Neural progenitor cell (in vitro differentiated cells): ENCODE measurements at places on chromosomes 7 and 10.

DNA sequence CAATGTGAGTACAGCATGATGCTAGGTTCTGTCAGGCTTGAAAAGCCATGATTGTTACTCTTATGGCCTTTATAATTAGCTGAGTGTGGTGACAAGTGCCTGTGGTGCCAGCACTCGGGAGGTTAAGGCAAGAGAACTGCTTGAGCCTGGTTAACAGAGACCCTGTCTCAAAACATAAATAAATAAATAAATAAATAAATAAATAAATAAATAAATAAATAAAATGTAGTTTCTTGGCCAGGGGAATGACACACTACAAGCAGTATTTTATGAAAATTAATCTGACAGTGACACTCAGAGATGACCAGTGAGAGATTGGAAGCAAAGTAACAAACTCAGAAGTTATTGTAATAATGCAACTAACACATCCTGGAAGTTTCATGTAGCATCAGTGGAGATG, 2.3 kb upstream of the MORN4 start:
- H3K4me3 ChIP-seq: no peak overlapping the region
- no peaks in the 10 kb centered on the region for H3K27me3 ChIP-seq
- H3K4me1 ChIP-seq: peaks cover 8% of the 10 kb centered on the region
- DNase-seq: no peak

- H3K4me1 ChIP-seq: no peaks in the 10 kb centered on the region
- no peak for DNase-seq
- peaks cover 46% of the 10 kb centered on the region for H3K36me3 ChIP-seq
- H3K4me3 ChIP-seq: no peak overlapping the region
These were observed 52.6 kb downstream of the GTF2I start for GRCh38 chr7:74709880-74710671.

DNA sequence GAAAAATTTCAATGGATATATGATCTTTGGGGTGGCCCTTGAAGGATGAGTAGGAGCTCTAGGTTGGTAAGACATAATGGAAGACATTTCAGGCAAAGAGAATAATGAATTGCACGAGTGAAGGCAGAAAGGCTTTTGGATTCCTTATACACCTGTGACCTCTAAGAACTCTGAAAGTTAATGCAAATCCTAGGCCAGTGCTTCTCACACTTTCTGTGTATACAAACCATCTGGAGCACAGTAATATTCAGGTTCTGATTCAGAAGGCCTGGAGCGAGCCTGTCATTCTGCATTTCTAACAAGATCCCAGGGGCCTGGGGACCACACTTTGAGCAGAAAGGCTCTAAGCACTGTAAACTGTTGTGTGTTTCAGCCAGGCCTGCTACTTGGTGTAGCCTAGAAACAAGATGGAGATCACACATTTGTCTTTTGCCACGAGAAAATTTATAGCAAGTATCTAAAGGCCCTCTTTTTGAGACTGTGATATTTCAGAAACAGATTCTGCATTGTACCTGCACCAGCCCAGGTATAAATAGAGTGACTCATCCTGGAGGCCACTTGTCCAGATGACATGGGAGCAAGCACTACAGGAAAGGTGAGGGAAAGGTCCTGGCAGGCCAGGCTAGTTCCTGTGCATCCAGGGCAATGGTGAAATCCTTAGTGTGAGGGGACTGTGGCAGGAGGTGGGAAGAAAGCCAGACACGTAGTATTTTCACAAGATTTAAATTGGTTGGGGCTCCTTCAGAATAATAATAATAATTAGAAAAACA, 24.4 kb downstream of the MRPS33 start:
- no peak for DNase-seq
- H3K27me3 ChIP-seq: no peaks in the 10 kb centered on the region
- H3K4me1 ChIP-seq: no peaks in the 10 kb centered on the region
- no peaks in the 10 kb centered on the region for H3K36me3 ChIP-seq
- H3K4me3 ChIP-seq: no peak overlapping the region
- H3K27ac ChIP-seq: no peak overlapping the region

- H3K4me3 ChIP-seq: no peak overlapping the region
- H3K27me3 ChIP-seq: no peaks in the 10 kb centered on the region
- DNase-seq: no peak
- no peaks in the 10 kb centered on the region for H3K36me3 ChIP-seq
- no peak overlapping the region for H3K27ac ChIP-seq
These were observed 40.7 kb upstream of the GJD4 start for GRCh38 chr10:35564341-35564968.

DNA sequence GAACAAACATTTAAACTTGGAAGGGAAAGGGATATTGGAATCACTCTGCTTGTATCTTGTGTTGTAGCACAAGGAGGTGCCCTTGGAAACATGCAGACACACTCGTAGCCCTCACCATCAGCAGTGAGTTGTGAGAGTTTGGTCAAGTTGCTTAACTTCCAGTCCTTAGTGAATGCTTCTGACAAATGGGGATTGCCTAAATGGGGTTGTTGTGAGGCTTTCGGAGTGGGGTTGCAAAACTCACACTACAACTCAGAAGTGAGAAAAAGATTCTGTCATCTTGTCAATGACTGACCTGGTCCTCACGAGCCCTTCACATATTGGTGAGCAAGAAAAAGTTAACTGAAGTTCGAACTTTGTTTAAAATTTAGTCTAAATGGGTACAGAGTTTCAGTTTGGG, 29.0 kb upstream of the GSDME start:
- no peak overlapping the region for H3K27ac ChIP-seq
- no peaks in the 10 kb centered on the region for H3K4me1 ChIP-seq
- H3K36me3 ChIP-seq: no peaks in the 10 kb centered on the region
- no peak for DNase-seq
- no peak overlapping the region for H3K4me3 ChIP-seq

DNA sequence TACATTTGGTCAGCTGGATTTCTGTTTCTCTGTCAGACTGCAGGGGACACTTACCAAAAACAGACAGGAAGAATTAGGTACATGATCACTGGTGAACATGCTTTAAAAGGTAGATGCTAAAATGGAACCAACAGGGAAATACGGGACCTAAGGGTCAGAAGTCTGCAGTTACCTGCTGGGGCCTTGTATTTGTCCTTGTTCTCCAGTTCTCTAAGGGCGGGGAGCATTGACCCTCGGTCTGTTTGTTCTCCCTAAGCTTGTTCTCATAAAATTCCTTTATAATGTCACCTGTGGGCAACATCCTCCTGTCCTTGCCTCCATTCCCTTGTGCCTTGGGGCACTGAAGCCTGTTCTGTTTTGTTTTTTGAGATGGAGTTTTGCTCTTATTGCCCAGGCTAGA, 29.8 kb upstream of the MSMB start:
- no peak for DNase-seq
- no peaks in the 10 kb centered on the region for H3K4me1 ChIP-seq
- no peak overlapping the region for H3K27ac ChIP-seq
- no peak overlapping the region for H3K4me3 ChIP-seq

- no peaks in the 10 kb centered on the region for H3K36me3 ChIP-seq
- peak within 1 kb of the TSS; percentile 89 for H3K4me3 ChIP-seq
- H3K4me1 ChIP-seq: peaks cover 8% of the 10 kb centered on the region
- H3K27me3 ChIP-seq: no peaks in the 10 kb centered on the region
These were observed at the start of gene ZNF316 for GRCh38 chr7:6636741-6637543. Gene ZNF316 (plus strand): TSS chr7:6637318. CDS start chr7:6642410, 5,092 bp downstream.

GRCh38 chr7:123580406-123581161, 21.0 kb upstream of the ASB15 start:
- no peaks in the 10 kb centered on the region for H3K36me3 ChIP-seq
- no peak overlapping the region for H3K27ac ChIP-seq
- no peaks in the 10 kb centered on the region for H3K27me3 ChIP-seq
- peak; percentile 67 for DNase-seq
- H3K4me3 ChIP-seq: no peak overlapping the region
- H3K4me1 ChIP-seq: no peaks in the 10 kb centered on the region

DNA sequence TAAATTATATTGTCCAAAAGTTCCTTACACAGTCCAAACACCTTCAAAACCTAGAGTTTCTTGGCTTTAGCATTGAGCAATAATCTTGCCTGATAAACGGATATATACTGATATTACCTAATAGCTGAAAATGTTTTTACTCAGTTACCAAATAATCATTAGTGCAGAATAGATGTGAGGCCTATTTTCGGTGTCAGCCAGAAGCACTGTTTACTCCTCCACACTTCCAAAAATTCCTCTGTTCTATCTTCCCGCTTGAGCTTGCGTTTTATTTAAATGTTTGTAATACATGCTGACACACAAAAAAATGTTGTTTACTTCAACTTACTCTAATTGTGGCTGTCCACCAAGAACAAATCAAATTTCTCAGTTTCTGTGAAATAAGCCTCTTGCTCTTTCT, 606.2 kb upstream of the TEX47 start:
- no peaks in the 10 kb centered on the region for H3K27me3 ChIP-seq
- H3K36me3 ChIP-seq: no peaks in the 10 kb centered on the region
- DNase-seq: no peak
- H3K27ac ChIP-seq: no peak overlapping the region

- no peaks in the 10 kb centered on the region for H3K27me3 ChIP-seq
- no peaks in the 10 kb centered on the region for H3K36me3 ChIP-seq
- no peak for DNase-seq
- H3K4me1 ChIP-seq: no peaks in the 10 kb centered on the region
- H3K4me3 ChIP-seq: no peak overlapping the region
- no peak overlapping the region for H3K27ac ChIP-seq
These were observed 192.3 kb downstream of the IMMP2L start for GRCh38 chr7:111370002-111370401.

- no peaks in the 10 kb centered on the region for H3K27me3 ChIP-seq
- H3K4me3 ChIP-seq: no peak overlapping the region
- H3K36me3 ChIP-seq: no peaks in the 10 kb centered on the region
- no peak for DNase-seq
These were observed 8.3 kb upstream of the MET start for GRCh38 chr7:116663744-116664143.

- no peak overlapping the region for H3K27ac ChIP-seq
- H3K36me3 ChIP-seq: no peaks in the 10 kb centered on the region
- peak overlapping the region; percentile 53 for H3K4me3 ChIP-seq
- H3K4me1 ChIP-seq: no peaks in the 10 kb centered on the region
- peaks cover 19% of the 10 kb centered on the region for H3K27me3 ChIP-seq
These were observed 13.1 kb downstream of the IFT22 start for GRCh38 chr7:101308245-101309085.

DNA sequence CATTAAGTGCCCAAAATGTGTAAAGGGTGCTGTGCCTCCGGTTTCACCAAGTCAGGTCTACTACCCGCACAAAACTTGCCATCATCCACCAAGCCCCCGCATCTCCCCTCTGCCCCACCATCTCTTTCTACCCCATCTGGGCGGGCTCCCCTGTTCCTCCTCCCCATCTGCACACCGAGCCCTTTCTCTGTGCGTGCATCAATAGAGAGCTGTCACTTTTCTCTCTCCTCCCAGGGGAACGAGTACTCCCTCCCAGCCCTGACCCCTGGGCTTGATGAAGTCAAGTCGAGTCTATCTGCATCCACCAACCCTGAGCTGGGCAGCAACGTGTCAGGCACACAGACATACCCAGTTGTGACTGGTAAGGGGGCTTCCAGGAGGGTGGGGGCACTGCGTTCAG, 63.5 kb downstream of the PAX2 start:
- H3K27ac ChIP-seq: no peak overlapping the region
- H3K4me3 ChIP-seq: no peak overlapping the region
- H3K36me3 ChIP-seq: no peaks in the 10 kb centered on the region
- peaks cover 100% of the 10 kb centered on the region for H3K27me3 ChIP-seq

- H3K27ac ChIP-seq: no peak overlapping the region
- DNase-seq: no peak
- H3K4me1 ChIP-seq: peaks cover 5% of the 10 kb centered on the region
- H3K36me3 ChIP-seq: no peaks in the 10 kb centered on the region
These were observed 26.2 kb upstream of the CARD11 start for GRCh38 chr7:3069771-3070449.

DNA sequence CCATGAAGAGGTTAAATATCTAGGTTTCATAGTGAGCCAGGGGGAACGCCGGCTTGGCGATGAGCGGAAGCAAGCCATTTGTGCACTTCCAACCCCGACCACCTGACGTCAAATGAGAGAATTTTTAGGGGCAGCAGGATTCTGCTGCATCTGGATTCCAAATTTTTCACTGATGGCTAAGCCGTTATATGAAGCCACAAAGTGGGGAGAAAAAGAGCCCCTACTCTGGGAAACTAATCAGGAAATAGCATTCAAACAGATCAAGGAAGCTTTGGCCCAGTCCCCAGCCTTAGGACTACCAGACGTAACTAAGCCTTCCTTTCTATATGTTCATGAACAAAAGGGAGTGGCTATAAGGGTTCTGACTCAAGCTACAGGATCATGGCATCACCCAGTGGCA, 12.9 kb upstream of the ADCK2 start:
- no peak overlapping the region for H3K4me3 ChIP-seq
- no peaks in the 10 kb centered on the region for H3K4me1 ChIP-seq
- no peak for DNase-seq

DNA sequence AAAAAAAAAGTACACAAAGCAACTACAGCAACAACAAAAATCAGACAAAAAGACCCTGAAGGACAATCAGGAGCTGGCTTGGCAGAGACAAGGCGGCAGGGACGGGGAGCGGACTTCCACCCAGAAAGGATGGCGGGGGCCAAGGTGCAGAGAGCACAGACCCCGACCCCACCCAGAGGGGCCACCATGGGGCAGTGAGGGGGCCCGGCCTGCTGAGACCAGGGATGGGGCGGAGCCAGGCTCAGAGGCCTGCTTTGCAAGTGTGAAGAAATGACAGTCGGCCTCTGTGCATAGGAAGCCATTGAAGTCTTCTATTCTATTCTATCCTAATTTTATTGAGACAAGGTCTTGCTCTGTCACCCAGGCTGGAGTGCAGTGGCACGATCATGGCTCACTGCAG, 82.0 kb downstream of the ELFN1 start:
- no peak overlapping the region for H3K4me3 ChIP-seq
- no peaks in the 10 kb centered on the region for H3K36me3 ChIP-seq
- H3K27ac ChIP-seq: no peak overlapping the region
- no peak for DNase-seq
- peaks cover 30% of the 10 kb centered on the region for H3K27me3 ChIP-seq
- H3K4me1 ChIP-seq: no peaks in the 10 kb centered on the region

- no peak overlapping the region for H3K4me3 ChIP-seq
- peaks cover 10% of the 10 kb centered on the region for H3K4me1 ChIP-seq
- no peak for DNase-seq
These were observed 120.8 kb upstream of the HPS1 start for GRCh38 chr10:98567391-98568133.

DNA sequence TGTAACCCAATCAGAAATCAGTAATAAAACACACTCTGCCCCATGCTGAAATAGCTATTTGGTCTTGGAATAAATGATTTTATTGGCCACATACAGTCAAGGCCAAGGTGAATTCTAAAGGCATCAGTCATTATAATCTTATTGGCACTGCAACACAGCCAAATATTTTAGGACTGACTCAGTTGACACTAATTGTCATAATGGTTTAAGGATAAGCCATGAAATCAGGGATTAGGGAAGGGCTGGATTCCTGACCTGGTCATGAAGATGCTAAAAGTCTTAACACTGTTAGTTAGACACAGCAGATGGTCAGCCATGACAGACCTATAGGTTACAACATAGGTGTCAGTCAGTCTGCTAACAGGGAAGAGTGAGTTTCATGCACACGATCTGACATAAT, 330.3 kb upstream of the NPSR1 start:
- H3K4me3 ChIP-seq: no peak overlapping the region
- H3K36me3 ChIP-seq: no peaks in the 10 kb centered on the region
- DNase-seq: no peak
